ENCODE measurements at places on chromosomes 12 and 14. TPM values are rescaled to one million over a fixed set of nuclear protein-coding genes. Genes with fewer than 3 reads are reported as not detected.

DNA sequence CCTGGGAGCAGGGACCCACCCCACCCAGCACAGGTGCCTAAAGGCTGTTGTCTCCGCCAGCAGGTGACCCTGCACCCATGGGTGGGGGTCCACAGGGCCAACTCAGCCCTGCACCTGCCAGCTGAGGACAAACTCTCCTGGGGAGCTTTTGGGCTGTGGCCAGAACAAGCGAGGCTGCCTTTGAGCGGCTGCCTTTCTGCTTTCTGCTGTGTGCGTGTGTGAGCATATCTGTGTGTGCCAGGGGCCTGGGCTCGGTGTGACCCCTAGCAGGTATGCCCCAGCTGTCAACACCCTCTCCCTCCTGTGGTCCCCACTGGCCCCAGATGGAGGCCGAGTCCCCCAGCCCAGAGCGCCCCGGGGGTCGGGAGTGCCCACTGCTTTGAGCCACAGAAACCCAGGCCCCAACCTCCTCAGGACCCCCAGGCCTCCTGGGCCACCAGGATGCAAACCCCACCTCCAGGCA, 25.9 kb upstream of the GPR132 start:
- H3K4me1 ChIP-seq: peaks cover 34% of the 10 kb centered on the region
- no peak overlapping the region for H3K27ac ChIP-seq
- no peak for DNase-seq

- no peaks in the 10 kb centered on the region for H3K4me1 ChIP-seq
- H3K4me3 ChIP-seq: no peak overlapping the region
- H3K36me3 ChIP-seq: no peaks in the 10 kb centered on the region
- DNase-seq: no peak
- no peaks in the 10 kb centered on the region for H3K27me3 ChIP-seq
- H3K27ac ChIP-seq: no peak overlapping the region
Observed at GRCh38 chr14:26172396-26172795, 425.4 kb downstream of the NOVA1 start.

GRCh38 chr12:126781593-126781992, 1485.4 kb upstream of the TMEM132C start:
- H3K4me1 ChIP-seq: no peaks in the 10 kb centered on the region
- no peak overlapping the region for H3K27ac ChIP-seq
- H3K4me3 ChIP-seq: no peak overlapping the region
- no peaks in the 10 kb centered on the region for H3K36me3 ChIP-seq
- DNase-seq: no peak

GRCh38 chr12:114826244-114826643, 142.3 kb upstream of the TBX3 start:
- H3K27ac ChIP-seq: no peak overlapping the region
- no peak for DNase-seq
- no peaks in the 10 kb centered on the region for H3K27me3 ChIP-seq
- no peak overlapping the region for H3K4me3 ChIP-seq

- no peak for DNase-seq
- H3K4me1 ChIP-seq: peaks cover 23% of the 10 kb centered on the region
- no peak overlapping the region for H3K4me3 ChIP-seq
- H3K27me3 ChIP-seq: peaks cover 4% of the 10 kb centered on the region
- H3K36me3 ChIP-seq: no peaks in the 10 kb centered on the region
Observed at GRCh38 chr12:113134071-113134470, 1.5 kb downstream of the RASAL1 start.

- no peaks in the 10 kb centered on the region for H3K36me3 ChIP-seq
- DNase-seq: no peak
- no peak overlapping the region for H3K27ac ChIP-seq
- no peaks in the 10 kb centered on the region for H3K27me3 ChIP-seq
- no peak overlapping the region for H3K4me3 ChIP-seq
- H3K4me1 ChIP-seq: no peaks in the 10 kb centered on the region
Observed at GRCh38 chr14:49396801-49397200, 189.4 kb downstream of the RPS29 start.

- H3K27ac ChIP-seq: no peak overlapping the region
- H3K4me3 ChIP-seq: no peak overlapping the region
- DNase-seq: no peak
- peaks cover 31% of the 10 kb centered on the region for H3K36me3 ChIP-seq
Observed at GRCh38 chr12:46590991-46591703, 218.6 kb upstream of the SLC38A2 start.

GRCh38 chr14:97361958-97362357, 564.8 kb downstream of the VRK1 start:
- no peaks in the 10 kb centered on the region for H3K36me3 ChIP-seq
- peaks cover 5% of the 10 kb centered on the region for H3K27me3 ChIP-seq
- DNase-seq: no peak
- no peak overlapping the region for H3K27ac ChIP-seq

DNA sequence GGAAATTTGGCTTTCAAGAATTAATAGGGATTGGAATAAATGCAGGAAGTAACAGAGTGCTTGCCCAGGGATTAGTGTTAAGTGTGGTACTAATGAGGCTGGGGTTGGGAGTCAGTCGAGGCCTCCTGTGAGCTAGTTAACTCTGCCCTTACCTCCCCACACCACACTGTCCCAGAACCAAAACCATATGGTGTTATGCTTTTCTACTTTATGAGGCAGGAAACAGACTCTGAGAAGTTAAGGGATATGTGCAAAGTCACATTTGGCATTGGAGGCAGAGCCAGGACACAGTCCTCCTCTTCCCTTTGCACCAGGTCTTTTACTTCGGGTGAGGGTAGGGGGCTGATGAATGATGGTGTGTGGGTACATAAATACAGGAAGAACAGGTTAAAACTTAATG, 41.9 kb downstream of the PELI2 start:
- no peak for DNase-seq
- H3K4me1 ChIP-seq: peaks cover 6% of the 10 kb centered on the region
- no peak overlapping the region for H3K4me3 ChIP-seq
- no peak overlapping the region for H3K27ac ChIP-seq
- H3K27me3 ChIP-seq: no peaks in the 10 kb centered on the region

- no peak overlapping the region for H3K27ac ChIP-seq
- DNase-seq: no peak
- H3K4me3 ChIP-seq: no peak overlapping the region
- H3K4me1 ChIP-seq: peaks cover 40% of the 10 kb centered on the region
Observed at GRCh38 chr12:123444092-123445026, 7.9 kb upstream of the RILPL2 start.

DNA sequence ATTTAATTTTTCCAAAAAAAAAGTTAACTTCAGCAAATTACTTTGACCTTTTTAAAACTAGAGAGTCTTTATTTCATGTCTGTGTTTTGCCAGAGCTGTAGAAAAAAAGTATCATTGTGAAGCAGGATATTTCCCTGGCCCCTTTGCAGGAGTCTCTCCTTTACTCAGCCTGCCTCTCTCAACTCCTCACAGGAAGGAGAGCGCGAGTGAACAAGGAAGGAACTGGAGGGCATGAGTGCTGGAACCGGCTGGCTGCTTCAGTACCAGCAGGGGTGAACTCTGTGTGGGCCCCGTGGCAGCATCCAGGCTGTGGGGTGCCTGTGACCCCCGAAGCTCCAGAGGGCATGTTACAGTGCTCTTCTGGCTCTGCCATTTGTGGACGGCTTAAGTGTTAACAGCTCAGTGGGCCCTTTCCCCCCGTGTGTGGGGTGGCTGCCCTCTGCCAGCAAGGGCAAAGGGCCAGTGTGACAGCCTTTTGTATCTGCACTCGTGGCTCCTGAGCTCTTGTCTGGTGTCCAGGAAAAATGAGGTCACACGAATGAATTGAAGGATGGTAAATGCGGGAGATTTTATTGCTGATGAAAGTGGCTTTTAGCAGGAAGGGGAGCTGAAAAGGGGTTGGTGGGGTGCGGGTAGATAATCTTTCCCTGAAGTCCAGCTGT, 76.6 kb upstream of the KCNH3 start:
- H3K4me3 ChIP-seq: no peak overlapping the region
- H3K36me3 ChIP-seq: peaks cover 6% of the 10 kb centered on the region
- DNase-seq: no peak

DNA sequence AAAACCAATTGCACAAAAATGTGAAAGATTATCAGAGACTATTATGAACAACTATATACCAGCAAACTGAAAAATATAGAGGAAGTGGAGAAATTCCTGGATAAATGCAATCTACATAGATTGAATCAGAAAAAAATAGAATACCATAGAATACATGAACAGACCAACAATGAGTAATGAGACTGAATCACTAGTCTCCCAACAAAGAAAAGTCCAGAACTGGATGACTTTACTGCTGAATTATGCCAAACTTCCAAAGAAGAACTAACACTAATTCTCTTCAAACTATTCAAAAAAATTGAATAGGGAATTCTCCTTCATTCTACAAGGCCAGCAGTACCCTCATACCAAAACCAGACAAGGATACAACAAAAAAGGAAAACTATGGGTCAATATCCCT, 60.6 kb downstream of the GUCY2C start:
- peaks cover 14% of the 10 kb centered on the region for H3K27me3 ChIP-seq
- DNase-seq: no peak
- H3K4me3 ChIP-seq: no peak overlapping the region
- H3K4me1 ChIP-seq: peaks cover 1% of the 10 kb centered on the region

- H3K4me1 ChIP-seq: no peaks in the 10 kb centered on the region
- H3K4me3 ChIP-seq: no peak overlapping the region
- H3K36me3 ChIP-seq: no peaks in the 10 kb centered on the region
- no peak for DNase-seq
- H3K27ac ChIP-seq: no peak overlapping the region
Observed at GRCh38 chr14:80206351-80207080, 4.8 kb downstream of the DIO2 start.

The TRHDE gene
- total RNA-seq: not detected

The HCAR3 gene
- total RNA-seq: not detected

The PRH2 gene
- total RNA-seq: not detected

The SLCO1C1 gene
- total RNA-seq: not detected

The FAM222A gene
- 0.73 TPM for total RNA-seq

The MYH7 gene
- 0.04 TPM for total RNA-seq

The PPP1R3E gene
- total RNA-seq: 38.6 TPM

The CTSG gene
- not detected for total RNA-seq

The KRT3 gene
- not detected for total RNA-seq

Measured in activated CD4-positive, alpha-beta T cell treated with anti-CD3 and anti-CD28 coated beads, Interleukin-2, amount 10 ng/mL, durations not matched to agents 7 days and 5 days (primary cell).